Stimulated activated CD4-positive, alpha-beta T cell treated with anti-CD3 and anti-CD28 coated beads, Interleukin-2, amount 100 ng/mL, for 24 hours (primary cell): ENCODE measurements at places on chromosomes 5 and 9.

GRCh38 chr9:69456201-69456600 is 131.2 kb downstream of the ENTREP1 start:
- DNase-seq = no peak

GRCh38 chr9:137757139-137757538 is 120.4 kb upstream of the CACNA1B start:
- no peak for DNase-seq

GRCh38 chr9:70491426-70492318 is 77.2 kb upstream of the KLF9 start:
- DNase-seq = no peak

DNA sequence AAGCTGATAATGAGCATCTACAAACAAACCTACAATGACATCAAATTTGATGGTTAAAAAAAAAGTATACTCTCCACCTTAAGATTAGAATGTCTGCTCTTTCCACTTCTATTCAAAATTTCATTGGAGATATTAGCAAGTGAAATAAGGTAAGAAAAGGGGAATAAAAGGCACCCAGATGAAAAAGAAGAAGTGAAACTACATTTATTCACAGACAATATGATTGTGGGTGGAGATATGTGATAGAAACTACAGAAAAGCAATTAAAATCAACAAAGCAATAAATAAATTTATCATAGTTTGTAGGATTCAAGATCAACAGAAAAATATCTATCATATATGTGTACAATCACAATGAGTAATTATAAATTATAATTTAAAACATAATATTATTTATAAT is 395.1 kb upstream of the CCNH start:
- DNase-seq = no peak

DNA sequence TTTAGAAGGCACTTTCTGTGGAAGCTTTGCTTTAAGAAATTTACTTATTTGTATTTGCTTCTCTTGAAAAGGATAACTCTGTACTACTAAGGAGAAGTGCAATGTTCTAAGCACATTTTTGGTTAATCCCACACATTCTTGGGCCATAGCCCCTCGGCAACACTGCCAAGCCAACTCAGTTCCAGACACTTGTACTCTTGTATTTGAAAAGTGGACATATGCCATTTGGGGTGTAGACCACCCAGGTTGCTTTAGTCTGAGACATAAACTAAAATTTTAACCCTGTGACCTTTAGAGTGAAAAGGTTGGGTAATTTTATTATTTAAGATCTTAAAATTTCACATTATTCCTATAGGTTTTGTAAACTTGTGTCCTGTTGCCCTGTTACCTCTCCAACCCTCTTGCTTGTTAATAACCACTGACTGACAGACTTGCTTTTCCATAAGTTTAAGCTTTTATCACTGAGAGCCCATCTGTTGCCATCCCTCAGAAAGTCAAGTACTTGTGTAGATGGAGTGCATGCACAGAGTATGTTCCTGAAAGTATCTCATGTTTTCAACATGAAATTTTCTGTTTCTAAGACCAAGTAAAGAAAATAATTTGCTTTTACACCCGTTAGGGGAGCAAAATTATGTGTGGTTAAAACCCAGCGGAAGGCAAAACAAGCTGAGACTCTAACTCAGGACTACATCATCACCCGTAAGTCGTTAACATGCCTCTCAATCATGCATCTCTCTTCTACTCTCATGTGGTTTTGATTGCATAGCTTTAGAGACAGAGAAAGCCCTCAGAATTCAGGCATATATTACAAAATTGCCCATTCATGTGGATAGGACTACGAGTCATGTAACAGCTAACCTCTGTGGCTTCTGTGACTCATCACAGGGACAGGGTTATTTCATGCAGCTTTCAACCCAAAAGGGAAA is 117.3 kb downstream of the GDNF start:
- peak; percentile 13 for DNase-seq

- peak; percentile 16 for DNase-seq
These were observed 10.5 kb upstream of the ARAP3 start for GRCh38 chr5:141692533-141692888.

GRCh38 chr5:93126634-93127033 is 454.4 kb downstream of the NR2F1-AS1 start:
- no peak for DNase-seq
